ENCODE measurements at places on chromosomes 1 and 21.

GRCh38 chr1:167685844-167686243, 35.9 kb upstream of the MPZL1 start:
- no peak for DNase-seq

- DNase-seq = no peak
These were observed 22.1 kb upstream of the JUN start for GRCh38 chr1:58805716-58806571.

- DNase-seq = no peak
These were observed 9.5 kb upstream of the TMEM61 start for GRCh38 chr1:54970901-54971300.

- DNase-seq = no peak
These were observed 120.3 kb upstream of the IPO9 start for GRCh38 chr1:201708691-201709090.

- no peak for DNase-seq
These were observed at the start of gene PDE4B for GRCh38 chr1:65792669-65793358. TSS of gene PDE4B (plus strand) at chr1:65792895.

- DNase-seq = no peak
These were observed 177.2 kb downstream of the GIPC2 start for GRCh38 chr1:78222960-78223358.

- DNase-seq = no peak
These were observed 29.2 kb downstream of the MAN1C1 start for GRCh38 chr1:25645637-25646400.

DNA sequence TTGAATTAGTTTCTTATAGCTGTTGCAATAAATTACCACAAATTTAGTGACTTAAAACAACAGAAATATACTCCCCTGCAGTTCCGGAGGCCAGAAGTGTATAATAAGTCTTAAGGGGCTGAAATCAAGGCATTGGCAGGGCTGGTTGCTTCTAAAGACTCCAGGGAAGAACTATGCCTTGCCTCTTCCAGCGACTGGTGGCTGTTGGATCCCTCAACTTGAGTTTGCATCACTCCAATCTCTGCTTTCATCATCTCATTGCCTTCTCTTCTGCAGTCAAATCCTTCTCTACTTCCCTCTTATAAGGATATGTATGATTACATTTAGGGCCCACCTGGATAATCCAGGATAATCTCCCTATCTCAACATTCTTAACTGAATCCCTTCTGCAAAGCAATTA, 19.1 kb upstream of the MED18 start:
- no peak for DNase-seq

DNA sequence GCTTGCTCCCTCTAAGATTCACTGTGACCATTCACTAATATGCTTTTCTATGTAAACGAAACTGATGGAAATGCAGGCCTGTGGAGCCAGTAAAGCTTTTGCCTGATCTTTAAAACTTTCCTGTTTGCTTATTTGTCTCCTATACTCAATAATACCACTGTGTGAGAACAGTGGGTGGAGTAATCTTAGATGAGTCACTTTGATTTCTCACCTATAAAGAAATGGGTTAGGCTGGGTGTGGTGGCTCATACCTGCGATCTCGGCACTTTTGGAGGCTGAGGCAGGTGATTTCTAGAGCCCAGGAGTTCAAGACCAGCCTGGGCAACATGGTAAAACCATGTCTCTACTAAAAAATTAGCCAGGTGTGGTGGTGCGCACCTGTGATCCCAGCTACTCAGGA, 70.8 kb downstream of the RWDD3 start:
- DNase-seq = no peak

DNA sequence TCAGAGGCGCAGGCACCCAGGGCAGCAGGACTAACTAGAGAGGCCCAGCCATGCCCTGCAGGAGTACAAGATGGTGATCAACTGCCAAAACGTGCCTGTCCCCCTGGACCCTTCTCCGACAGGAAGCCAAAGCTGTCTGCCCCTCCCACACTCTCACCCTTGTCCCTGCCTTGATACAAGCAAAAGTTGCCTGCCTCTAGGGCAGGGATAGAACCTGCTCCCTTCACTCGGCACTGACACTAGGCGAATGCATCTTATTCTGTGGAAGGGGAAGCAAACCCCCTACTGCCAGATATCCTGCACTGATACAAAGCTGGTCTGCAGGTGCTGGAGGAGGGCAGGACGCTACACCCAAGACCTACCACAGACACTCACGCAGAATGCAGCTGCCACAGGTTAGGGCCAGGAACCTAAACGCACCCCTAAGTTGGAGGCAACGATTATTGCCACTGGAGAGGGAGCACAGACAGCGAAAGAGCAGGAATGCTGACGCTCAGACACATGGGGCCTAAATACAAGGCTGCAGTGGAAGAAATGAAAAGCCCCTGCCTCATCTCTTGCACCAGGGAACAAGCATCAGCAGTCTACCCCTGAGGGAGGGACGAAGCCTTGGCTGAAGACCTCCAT, 3.7 kb downstream of the TARBP1 start:
- DNase-seq = no peak

DNA sequence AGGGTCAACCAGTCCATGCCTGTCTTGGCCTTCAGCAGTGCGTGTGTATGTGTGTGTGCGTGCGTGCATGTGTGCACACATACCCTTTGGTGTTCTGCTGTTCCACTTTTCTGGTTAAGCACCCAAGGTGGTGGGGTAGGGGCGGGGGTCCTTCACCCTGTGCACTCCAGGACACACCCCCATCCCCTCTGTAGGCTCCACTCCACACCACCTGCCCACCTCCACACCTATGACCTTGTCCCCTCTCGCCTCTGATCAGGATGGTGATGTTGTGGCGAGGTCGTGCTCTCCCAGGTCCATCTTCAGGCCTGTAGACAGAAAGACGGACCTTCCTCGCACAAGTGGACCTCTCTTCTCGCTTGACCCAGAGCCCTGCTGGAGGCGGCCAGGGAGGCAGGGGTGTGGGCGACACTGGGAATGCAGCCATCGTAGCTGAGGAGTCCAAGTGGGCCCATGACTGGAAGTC, 44.6 kb downstream of the WDR4 start:
- DNase-seq = no peak

DNA sequence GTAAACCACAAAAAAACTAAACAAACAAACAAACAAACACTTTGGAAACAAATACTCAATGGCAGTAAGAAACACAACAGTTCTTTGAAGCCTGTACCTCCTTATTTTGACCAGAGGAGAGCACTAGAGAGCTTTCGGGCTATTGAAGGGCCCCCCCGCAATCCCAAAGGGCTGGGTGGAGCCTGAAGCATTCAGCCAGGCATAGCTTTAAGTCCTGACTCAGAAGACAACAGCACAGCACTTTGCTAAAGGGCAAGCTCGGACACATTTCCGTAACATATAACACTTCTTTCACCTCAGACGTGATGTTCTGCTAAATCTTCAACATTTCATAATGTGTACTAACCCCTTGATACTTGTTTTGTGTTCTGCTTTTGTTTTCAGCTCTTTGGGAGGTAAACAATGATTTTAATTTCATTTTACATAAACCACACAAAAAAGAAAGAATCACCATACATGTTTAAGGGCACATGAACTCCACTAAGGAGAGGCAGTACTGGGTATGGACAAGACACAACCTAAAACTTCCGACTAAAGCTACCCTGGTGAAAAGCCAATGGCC, 9.7 kb upstream of the SHCBP1L start:
- no peak for DNase-seq

GRCh38 chr1:94676686-94677085, 135.1 kb upstream of the F3 start:
- no peak for DNase-seq

DNA sequence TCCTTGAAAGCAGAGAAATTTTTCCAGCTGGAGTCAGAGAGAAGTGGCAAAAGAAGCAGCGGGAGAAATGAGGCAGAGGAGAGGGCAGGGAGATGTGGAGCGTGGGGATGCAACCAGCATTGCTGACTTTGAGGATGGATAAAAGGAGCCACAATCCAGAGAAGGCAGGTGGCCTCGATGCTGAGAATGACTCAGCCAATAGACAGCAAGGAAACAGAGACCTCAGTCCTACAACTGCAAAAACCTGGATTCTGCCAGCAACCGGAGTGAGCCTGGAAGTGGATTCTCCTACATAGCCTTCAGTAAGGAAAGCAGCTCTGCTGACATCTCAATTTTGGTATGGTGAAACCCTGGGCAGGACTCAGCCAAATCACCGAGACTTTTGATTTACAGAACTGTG, 128.9 kb upstream of the ATP1B1 start:
- DNase-seq = no peak

DNA sequence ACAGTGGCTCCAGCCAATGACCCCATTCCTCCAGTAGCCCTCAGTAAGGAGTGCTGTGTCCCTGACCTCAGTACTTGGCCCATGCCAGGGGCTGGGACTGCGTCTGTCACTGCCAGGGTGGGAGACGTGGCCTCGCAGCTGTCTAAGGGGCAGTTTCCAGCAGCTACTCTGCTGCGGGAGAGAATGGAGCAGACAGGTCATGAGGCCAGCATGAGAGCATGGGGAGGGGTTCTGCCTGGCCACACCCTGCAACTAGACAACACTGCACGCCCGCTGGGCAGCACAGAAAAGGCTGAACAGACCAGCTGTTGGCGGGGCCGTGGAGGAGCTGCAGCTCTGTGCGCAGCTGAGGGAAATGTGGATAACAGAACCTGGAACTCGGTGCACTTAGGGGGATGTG, 91.6 kb upstream of the COL6A1 start:
- no peak for DNase-seq

GRCh38 chr1:181061891-181062835, 26.3 kb upstream of the IER5 start:
- DNase-seq = peak; percentile 10

DNA sequence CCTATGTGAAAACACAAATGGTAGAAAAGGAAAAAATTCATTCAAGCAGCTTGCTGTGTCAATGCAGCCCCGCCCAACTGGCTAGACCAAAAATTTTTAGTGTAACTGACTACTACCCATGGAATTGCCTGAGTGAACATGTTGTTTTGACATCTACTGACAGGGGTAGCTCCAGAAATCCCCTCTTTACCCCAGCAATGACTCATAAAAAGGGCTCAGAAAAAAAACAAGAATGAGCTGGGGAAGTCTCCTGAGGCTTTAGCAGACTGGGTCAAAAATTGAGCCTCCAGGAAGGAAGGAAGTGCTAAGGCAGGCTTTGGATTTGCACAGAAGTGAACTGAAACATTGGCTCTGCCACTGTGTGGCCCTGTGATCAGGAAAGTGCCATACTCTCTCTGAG, 24.4 kb upstream of the FGGY start:
- no peak for DNase-seq

DNA sequence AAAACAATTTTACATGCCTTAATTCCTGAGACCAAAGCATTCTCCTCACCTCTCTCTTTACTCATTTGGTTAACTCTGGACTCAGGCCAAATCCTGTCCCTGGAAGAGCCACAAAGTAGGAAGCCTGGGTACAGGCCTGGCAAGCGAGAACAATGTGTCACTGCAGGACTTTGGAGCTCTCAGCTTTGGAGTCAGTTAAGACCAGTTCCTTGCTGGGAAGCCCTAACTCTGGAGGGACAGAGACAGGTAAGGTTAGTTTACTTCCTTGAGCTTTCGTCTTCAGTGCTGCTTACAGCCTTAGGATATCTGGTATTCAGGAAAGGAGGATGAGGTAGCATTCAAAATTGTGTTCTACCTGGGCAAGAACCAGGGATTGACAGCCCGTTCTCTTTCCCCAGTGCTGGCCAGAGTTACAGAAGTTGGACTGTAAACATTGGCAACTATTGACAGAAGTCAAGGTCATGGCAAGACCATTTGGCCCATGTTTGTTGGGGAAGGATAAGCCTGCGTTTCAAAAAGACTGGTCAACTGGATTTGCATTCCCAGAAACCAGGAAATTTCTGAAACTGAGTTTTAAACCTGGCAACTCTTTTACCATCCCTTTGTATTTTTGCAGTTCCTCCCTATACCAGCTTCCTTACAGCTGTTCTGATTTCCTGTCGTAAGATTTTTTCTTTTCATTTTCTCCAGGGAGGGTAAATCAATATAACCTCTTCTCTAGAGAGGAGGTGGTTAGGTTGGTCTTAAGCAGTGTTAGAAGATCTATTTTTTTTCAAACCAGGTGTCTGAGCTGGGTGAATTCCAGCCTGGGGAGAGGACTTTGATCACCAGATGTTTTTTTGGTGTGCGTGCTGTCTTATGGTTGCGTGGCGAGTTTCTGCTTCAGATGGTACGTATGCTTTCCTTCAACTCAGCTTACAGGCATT, at the start of gene C4BPB:
Gene C4BPB, plus strand, starts transcription at position 160 of the 926 bp plus-strand sequence. Its CDS starts 672 bp downstream, at position 832.
- no peak for DNase-seq

DNA sequence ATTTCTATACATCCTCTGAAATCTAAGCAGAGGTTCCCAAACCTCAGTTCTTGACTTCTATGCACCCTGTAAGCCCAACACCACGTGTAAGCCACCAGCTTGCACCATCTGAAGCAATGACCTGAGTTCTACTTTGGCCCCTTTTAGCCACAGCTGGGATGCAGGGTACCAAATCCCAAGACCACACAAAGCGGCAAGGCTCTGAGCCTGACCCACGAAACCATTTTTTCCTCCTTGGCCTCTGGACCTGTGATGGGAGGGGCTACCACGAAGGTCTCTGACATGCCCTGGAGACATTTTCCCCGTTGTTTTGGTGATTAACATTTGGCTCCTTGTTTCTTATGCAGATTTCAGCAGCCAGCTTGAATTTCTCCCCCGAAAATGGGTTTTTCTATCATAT, 38.8 kb downstream of the STXBP3 start:
- DNase-seq = no peak

- no peak for DNase-seq
These were observed 12.0 kb upstream of the S100A2 start for GRCh38 chr1:153577624-153578051.

GRCh38 chr1:228161866-228162265, 3.7 kb upstream of the IBA57 start:
- DNase-seq = no peak

DNA sequence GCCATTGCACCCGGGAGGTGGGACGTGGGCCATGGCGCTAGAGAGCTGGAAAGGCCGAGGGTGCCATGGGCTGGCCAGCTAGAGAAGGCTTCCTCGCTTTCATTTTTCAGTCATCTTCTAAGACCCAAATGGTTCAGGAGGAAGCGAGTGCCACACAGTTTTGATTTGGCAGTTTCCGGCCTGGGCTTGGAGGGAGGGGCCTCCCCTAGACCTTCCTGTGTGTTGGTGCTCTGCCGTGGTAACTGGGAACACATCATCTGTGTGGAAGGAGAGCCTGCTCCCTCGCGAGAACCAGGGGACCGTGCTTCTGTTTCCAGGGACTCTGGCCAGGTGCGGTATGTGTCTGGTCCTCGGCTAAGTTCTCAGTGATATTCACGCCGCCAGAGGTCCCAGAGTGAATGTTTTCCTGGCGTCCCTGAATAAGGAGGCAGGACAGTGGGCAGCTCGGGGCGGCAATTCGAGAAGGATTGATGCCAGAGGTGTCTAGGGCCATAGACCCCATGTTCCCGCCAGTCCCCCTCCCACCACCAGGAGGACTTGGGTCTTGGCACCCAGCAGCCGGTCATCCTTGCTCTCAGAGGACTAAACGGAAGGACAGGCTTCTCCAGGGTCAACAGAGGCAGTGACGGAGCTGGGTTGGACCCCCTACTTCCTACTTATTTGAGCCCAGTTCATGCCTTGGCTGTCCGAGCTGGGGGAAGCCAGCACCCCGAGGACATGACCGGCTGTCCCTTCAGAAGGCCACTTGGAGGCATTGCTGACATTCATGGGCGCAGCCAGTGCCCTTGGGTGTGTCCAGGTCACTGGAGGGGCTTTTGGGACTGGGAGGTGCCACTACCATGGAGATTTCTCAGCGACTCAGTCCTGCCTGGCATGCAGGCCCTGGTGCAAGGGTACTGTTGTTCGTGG, 2.7 kb upstream of the NPHP4 start:
- peak; percentile 66 for DNase-seq

GRCh38 chr1:151939779-151940178, 30.5 kb upstream of the THEM4 start:
- no peak for DNase-seq

- no peak for DNase-seq
These were observed 435.3 kb upstream of the USP24 start for GRCh38 chr1:55650444-55650843.

All from activated effector memory CD4-positive, alpha-beta T cell treated with Interleukin-2 at 50 U/mL for 16 hours (primary cell).